Foreskin keratinocyte (primary cell): ENCODE measurements at places on chromosomes 5 and 9. TPM values are rescaled to one million over a fixed set of nuclear protein-coding genes. Genes with fewer than 3 reads are reported as not detected.

- no peak for DNase-seq
Observed at GRCh38 chr9:73039271-73040263, 86.7 kb upstream of the ALDH1A1 start.

DNA sequence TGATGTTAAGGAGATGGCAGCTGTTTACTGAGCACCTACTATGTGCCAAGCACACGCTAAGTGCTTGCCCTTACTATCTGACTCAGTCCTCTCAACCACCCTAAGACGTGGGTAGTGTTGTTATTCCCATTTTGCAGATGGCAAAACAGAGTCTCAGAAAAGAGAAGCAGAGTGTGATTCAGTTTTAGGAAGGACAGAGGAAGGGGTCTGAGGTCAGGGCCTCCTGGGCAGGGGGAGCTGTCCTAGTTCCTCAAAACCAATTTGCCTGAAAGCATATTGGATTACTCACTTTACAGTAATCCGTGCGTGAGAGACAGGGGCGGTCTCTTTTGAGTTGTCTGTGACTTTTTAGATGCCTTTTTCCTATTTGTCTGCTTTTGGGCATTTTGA, 23.2 kb downstream of the DNM1 start:
- no peak for DNase-seq

GRCh38 chr9:105054491-105054890, 126.5 kb upstream of the ABCA1 start:
- no peak for DNase-seq

DNA sequence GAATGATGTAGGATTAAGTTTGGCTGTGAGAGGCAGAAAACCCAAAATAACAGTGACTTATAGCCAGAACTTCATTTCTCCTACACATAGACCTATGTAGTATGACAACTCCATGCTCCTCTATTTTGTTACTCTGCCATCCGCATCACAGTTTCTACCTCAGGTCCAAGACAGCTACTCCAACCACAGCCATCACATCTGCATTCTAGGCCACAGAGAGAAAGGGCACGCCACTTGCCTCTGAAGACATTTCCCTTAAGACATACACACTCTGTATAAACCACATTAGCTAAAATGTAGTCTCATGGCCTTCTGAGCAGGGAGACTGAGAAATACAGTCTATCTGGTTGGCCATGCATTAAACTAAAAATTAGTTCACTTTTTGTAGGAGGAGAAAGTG, 10.0 kb downstream of the SPINK4 start:
- no peak for DNase-seq

DNA sequence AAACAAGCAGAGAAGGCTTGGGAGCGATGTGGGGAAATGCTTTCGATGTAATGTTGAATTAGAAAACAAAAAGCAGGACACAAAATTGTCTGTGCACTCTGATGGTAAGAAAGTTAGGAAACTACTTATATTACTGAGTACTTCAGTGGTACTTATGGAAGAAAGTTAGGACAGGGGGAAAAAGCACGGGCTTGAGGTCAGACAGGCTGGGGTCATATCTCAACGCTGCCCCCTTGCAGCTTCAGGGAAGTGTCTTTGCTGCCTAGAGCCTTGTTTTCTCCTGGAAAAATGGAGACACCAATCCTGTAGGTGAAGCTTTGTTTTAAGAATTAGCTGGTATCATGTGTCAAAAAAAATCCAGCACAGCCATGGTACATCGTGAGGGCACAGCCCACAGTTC, 23.0 kb downstream of the NEURL1B start:
- DNase-seq, result no peak

DNA sequence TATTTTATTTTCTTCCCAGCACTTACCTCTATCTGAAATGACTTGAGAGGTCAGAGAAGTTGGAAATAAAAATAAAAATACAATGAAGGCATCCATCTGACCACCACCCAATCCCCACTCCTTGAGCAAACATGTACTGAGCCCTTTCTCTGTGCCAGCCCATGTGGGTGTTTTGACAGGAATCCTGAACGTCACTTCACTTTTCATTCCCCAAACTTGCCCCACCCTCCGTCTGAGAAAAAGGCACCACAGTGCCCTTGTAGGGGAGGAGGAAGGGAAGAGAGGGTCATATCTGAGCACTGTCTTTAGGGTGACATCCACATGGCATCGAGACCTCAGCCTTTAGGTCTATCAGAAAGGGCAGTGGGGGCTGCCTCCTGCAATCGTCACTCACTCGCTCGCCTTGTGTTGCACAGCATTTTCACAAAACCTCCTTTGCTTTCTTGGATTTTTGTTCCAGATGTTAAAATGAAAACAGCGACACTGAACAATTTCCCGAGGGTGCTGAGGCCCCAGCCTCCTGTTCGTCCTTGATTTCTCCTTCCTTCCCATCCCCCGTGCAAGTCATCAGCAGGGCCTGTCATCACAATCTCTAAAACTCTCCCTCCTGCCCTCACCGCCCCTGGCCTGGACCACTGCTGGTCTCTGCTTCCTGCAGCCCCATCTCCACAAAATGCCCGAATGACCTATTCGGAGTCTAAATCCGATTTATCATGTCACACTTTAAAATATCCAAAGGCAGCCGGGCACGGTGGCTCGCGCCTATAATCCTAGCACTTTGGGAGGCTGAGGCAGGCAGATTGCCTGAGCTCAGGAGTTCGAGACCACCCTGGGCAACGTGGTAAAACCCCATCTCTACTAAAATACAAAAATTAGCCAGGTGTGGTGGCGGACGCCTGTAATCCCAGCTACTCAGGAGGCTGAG, 13.0 kb downstream of the HIGD2A start:
- no peak for DNase-seq

DNA sequence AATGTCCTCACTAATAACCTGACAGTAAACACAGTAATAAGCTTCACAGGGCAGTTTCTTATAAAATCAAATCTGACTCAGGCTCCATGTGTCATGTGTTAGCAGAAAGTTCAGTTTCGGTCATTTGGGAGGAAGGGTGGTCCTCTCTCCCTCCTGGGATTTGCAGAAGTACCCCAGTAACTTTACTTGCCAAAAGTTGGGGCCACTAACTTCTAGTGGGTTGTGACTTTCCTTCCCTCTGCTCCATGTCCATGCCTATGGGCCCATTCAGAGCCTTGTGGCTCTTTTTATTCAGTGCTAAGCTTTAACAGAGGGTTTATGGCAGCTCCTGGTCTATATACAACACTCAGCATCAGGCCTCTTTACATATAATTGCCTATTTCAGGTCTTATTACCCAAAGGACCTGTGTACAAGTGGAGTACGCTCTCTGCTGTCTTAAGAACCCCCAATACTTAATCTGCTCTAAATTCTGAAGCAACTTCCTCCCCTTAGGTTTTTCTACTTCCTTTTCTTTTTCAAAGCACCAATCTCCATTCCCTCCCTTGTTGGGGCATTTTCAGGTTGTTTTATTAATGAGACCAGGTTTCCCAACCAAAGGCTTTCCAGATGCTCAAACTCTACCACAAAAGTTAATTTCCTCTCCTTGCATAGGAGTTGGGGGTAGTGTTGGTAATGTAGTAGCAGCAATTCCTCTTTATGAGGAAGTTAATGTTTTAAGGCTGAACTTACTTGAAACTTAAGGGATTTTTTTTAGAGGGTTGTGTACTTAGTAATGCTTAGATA, 107.7 kb downstream of the CCDC192 start:
- DNase-seq, result no peak

- DNase-seq, result peak; percentile 2
Observed at GRCh38 chr5:79236362-79236969, 535 bp downstream of the JMY start.

DNA sequence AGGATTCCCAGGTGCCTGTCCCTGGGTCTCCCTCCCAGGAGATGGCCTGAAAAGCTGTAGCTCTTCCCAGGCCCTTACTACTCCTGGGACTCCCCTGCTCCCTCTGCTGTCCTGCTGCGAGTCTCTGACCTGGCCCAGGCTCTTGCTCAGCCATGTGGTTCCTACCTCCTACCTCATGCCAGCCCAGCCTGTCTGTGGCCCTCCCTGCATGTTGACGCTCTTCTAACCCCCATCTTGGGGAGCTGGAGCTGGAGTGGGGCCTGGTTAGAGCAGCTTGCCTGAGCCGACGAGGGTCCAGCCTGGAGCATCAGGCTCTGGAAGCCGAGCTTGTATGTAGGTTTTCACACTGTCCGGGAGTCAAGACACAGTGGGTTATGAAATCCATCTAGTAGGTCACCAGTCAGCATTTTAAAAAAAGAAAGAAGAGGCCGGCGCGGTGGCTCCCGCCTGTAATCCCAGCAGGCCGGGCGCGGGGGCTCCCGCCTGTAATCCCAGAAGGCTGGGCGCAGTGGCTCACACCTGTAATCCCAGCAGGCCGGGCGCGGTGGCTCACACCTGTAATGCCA, 244.4 kb downstream of the FANCC start:
- DNase-seq, result no peak

- DNase-seq, result no peak
Observed at GRCh38 chr5:89269721-89270120, 386.7 kb upstream of the MEF2C start.

- DNase-seq, result no peak
Observed at GRCh38 chr5:58551492-58551891, 31.4 kb upstream of the RAB3C start.

DNA sequence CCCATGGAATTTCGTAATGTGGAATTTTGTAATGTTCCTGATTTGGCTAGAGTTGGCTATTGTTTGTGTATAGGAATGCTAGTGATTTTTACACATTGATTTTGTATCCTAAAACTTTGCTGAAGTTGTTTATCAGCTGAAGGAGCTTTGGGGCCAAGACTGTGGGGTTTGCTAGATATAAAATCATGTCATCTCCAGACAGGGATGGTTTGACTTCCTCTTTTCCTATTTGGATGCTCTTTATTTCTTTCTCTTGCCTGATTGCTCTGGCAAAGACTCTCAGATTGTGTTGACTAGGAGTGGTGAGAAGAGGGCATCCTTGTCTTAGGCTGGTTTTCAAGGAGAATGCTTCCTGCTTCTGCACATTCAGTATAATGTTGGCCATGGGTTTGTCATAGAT, 91.0 kb downstream of the NNT start:
- DNase-seq, result no peak

- no peak for DNase-seq
Observed at GRCh38 chr9:71830153-71830552, 61.8 kb upstream of the CEMIP2 start.

DNA sequence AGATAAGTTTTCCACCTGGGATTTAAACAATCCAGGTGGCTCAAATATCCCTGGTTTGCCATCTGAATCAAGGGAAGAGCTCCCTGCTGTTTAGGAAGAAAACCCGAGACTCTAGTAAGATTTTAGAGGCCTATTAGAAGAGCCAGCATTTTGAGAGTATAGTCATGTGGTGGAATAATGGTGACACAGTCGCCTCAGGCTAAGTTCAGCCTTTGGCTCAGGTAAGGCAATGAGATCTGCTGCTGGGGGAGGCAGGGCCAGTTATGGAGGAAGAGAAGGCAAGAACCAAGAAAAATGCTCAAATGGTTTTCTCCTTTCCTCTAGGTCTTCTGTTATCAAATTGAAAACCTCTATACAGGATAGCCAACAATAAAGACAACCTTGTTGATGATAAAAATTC, 16.2 kb downstream of the RAD1 start:
- DNase-seq, result peak; percentile 56

- DNase-seq, result no peak
Observed at GRCh38 chr5:146118322-146118721, 12.9 kb upstream of the PLAC8L1 start.

DNA sequence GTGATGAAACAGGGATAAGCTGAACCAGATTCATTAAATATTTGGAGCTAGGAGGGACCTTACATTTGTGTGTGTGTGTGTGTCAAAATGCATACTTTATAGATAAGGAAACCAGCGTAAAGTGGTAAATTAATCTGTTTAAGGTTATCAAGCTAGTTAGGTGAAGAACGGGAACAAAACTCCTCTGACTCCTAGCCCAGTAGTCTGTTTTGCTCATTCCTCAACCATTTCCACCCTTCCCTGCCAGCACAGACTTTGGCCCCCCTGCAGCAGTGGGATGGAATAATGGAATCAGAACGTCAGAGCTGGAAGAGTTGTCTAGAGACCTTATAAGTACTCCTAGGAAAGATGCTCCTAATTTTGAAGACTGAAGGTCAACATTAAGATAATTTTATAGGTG, 6.5 kb downstream of the AGXT2 start:
- DNase-seq, result no peak

DNA sequence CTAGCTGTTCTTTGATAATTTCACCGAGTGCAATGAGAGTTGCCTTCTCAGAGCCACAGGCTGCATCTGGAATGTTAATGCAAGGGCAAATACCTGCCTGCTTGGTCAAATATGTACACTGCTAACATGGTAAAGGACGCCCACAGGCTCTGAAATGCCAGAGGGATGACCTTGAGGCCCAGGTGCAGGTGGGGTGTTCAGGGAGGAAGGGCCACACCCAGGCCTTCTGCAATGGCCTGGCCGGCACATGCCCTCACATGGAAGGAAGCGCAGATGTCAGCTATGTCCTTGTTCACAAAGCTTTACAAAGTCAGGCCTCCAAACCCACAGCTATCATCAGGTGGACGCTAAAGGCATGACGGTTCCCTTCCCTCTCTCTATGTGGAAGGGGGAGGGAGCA, 48.6 kb downstream of the HRH2 start:
- DNase-seq, result peak; percentile 34

GRCh38 chr5:139644001-139644456, 4.1 kb upstream of the CXXC5 start:
- no peak for DNase-seq

DNA sequence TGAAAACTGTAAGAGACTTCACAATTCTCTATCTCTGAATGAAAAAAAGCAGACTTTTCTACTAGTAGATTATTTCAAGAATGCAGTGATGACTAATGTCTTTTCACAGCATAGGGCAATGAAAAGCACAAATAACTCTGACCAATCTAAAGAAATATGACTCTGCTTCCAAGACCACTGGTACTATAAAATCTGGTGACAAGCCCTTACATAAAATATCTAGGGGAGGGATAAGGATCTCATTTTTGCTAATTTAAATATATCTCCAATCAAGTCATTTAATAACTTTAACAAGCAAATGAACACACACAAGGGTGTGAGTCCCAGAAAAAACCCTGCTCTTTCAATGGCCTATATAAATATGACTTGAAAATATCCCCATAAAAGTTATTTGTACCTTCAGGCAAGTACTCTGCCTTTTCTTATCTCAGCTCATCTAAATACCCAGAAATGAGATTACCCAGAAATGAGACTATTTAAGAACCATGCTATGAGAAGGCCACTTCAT, 105.2 kb downstream of the GNAQ start:
- DNase-seq, result peak; percentile 30

The CSF2 gene
- total RNA-seq, result 7.9 and 25.2 TPM in 2 replicates

The TIMD4 gene
- not detected in 2 replicates for total RNA-seq

The DCTN4 gene
- 34.0 and 34.6 TPM in 2 replicates for total RNA-seq

The GBA2 gene
- total RNA-seq, result 26.9 and 27.2 TPM in 2 replicates

The ACTBL2 gene
- total RNA-seq, result 0.04 TPM in 1 of 2 replicates, not detected in the other

The OLFM1 gene
- 0.07 and 0.21 TPM in 2 replicates for total RNA-seq

The CBY3 gene
- not detected in 2 replicates for total RNA-seq

The IL4 gene
- total RNA-seq, result not detected in 2 replicates

The CYFIP2 gene
- total RNA-seq, result 1.1 and 1.2 TPM in 2 replicates

The SPINK13 gene
- not detected in 2 replicates for total RNA-seq
